Occipital lobe (tissue), 3 donors: ENCODE measurements at places on chromosomes 13 and 19.
A peak's percentile ranks its signal among the peaks of the same experiment; 100 is the strongest.

DNA sequence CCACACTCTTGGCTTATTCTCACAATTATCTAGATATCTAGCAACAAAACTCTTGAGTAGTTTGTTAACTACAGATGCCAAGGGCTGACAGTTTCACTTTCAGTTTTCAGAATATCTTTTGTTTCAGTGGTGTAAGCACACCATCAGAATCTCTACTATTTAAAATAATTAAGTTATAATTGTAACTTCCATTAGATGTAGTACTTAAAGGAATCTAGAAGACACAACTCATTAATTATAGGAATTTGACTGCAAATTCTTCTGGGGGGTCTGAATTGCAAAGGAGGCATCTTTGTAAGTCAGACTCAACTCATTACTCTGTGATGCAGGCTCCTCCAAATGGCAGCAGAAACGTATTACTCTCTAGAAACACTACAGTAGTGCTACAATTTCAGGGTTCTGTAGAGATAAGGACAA lies 44.9 kb upstream of the USPL1 start:
- DNase-seq: no peak

DNA sequence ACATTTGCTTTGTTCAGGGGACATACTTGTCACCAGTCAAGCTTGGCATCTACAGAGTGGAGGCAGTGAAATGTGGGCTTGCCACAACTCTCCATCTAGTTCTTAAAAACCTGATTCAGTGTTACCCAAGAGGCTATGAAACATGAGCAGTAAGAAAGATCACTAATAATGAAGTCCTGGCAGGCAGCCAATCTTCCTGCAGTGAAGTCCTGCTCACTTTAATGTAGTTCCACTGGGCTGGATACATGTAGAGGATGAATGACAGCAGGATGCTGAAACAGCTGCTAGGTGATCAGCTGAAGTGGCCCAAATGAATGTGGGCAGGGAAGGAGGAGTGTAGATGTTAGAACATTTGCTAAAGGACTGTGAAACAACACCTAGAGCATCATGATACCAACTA lies 1213.1 kb downstream of the OLFM4 start:
- DNase-seq: no peak

- no peak for DNase-seq
These were observed 24.5 kb downstream of the RDH8 start for GRCh38 chr19:10037809-10038208.

GRCh38 chr13:60788156-60788829 lies 391.3 kb downstream of the TDRD3 start:
- DNase-seq: no peak

DNA sequence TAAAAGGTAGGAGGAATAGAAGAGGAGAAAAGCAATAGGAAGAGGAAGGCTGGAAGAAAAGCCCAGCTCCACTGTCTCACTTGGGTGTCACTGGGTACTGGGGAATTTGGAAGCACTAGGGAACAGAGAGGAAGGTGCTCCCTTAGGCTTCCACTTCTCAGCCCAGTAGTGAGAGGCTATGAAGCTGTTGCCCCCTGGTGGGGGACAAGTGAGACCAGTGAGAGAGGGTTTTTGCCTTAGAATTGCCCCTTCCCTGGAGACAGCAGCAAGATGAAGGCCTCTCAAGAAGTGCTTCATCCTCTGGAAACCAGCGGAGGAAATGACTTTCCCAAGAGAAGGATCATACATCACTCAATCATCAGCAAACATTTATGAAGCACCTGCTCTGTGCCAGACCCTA lies 4.7 kb upstream of the ZNF606 start:
- no peak for DNase-seq

- DNase-seq: no peak
These were observed 542.3 kb upstream of the ATXN8OS start for GRCh38 chr13:69565334-69565733.

GRCh38 chr19:3367628-3368440 lies 1.5 kb downstream of the NFIC start:
- DNase-seq: no peak

DNA sequence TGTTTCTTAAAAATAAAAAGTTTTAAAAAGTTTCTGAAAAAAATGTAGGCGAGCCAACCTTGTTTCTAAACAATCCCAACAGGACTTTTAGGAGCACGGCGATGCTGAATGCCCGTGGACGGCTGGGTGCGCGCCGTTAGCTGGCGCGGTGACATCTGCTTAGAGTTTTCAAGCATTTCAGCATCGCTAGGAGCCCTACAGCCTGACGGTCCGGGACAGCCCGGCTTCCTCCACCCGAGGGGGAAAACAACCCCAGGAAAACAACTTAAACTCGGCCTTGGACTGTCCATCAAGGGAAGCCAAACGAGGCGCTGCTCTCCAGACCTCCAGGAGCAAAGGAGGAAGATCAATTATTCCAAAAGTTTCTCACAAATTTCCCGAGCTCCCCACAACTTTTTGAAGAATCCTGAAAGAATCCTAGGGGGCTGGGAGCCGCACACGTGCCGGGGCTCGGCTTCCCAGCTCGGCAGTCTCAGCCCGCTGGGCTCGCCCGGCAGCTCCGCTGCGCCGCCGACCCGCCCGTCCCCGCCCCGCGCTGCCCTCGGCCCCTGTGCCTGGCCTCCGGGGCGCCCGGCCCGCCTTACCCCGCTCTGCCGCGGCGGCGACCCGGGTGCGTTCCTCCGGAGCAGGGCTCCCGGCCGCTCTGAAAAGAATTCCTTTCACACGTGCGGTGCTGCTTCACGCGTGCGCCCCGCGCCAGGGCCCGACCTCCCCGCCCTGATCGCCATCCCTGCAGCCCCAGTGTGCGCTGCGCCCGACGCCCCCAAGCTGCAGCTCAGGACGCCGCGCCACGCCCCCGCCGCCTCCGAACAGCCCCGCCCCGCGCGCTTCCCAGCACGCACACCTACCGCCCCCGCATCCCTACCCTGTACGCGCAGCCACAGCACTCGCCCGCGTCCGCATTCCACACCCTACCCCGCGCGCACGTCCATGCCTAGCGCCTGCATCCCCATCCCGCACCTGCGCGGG lies at the start of gene GJA3:
Gene GJA3 (minus strand): TSS at position 747 of the 969 bp plus-strand sequence. CDS start 17,764 bp downstream, outside the sequence.
- no peak for DNase-seq

- no peak for DNase-seq
These were observed 45.1 kb downstream of the OLFM4 start for GRCh38 chr13:53073711-53074110.

DNA sequence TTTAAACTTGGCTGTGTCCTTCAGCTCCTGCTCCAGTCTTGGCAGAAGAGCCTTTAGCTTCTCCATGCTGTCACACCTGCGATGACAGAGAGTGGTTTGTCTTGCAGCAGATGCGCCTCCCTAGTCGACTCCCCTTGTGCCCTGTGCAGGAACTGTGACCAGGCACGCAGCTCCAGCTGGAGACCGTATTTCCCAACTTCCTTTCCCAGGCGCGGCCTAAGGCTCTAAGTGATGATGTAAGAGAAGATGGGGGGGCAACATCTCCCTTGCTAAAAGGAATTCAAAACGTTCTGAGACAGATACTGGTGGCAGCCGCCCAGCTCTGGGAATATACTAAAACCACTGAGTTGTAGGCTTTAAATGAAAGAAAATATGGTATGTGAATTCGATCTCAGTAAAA lies 16.3 kb downstream of the DCUN1D2 start:
- DNase-seq: no peak

- no peak for DNase-seq
These were observed 12.0 kb downstream of the FPR1 start for GRCh38 chr19:51739466-51740213.

DNA sequence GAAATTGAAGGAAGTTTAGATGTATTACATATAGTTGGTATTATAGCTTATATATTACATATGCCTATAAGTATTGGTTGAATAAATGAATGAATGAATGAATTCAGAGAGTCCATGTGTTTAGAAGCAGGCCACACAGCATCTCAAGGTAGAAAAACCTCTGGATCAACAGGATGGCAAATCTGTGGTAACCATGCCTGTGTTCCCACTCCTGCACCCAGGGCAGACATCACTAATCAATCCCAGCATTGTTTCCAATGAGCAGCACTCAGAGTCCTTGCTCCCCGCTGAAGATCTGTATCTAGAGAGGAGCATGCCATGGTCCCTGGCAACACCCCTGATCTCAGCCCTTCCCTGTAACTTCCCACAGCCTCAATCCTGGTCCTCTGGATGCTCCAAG lies 944 bp downstream of the CEACAM19 start:
- DNase-seq: no peak

DNA sequence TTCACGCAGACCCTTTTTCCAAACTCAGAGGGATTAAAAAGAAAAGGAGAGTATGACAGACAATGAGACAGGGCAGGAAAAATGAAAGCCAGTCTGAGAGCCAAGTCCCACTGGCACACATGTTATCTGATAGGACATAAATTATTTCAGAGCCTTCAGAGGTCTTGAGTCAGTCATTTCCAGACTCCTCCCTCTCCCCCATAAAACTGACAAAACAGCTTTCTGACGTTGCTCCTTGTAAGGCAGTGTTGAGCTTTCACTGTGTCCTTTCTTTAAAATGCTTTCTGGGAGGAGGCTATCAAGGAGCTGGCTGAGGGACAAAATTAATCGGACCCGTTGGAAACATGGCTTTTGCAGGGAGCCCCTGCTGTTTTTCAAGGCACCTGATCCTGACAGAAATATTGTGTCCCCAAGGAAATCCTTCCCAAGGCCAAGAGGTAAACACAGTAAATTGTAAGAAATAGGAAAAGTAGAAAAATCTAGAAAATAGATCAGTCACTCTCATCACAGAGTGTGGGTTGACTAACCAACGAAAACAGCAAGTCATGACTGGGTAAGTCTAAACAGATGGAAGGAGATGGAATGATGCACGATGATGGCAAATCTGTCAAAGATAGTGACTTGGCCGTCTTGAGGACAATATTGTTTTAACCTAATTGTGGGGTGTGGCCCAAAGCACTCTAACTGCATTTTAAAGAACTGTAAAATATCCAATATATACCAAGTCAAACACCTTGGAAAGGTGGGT lies 89.7 kb downstream of the DCT start:
- DNase-seq: no peak

DNA sequence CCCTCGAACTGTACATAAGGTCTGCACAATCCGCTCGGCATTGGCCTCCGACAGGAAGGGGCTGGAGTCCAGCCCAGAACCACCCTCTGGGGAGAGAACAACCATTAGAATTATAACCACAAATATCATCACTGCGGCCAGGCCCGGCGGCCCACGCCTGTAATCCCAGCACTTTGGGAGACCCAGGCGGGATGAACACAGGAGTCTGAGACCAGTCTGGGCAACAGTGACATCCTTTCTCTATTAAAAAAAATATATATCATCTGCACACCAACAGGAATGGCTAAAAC lies 11.4 kb downstream of the COQ8B start:
- DNase-seq: no peak

GRCh38 chr13:52411629-52412028 lies 5.7 kb upstream of the THSD1 start:
- DNase-seq: no peak

DNA sequence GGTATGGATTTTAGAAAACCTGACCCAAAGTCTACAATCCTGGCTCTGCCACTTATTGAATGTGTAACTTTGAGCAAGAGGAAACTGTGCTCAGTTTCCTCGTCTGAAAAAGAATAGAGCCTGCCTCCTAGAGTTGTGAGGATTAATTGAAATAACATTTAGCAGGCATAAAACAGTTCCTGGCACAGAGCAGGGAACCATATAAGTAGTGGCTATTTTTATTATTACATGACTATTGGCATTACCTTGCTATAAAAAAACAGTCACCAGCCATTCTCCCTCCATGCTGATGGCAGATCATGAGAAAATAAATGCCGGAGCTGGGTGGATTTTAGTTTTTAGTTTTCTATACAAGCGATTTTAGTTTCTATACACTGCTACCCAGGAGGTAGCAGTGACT lies 5.8 kb downstream of the DOCK9 start:
- no peak for DNase-seq

DNA sequence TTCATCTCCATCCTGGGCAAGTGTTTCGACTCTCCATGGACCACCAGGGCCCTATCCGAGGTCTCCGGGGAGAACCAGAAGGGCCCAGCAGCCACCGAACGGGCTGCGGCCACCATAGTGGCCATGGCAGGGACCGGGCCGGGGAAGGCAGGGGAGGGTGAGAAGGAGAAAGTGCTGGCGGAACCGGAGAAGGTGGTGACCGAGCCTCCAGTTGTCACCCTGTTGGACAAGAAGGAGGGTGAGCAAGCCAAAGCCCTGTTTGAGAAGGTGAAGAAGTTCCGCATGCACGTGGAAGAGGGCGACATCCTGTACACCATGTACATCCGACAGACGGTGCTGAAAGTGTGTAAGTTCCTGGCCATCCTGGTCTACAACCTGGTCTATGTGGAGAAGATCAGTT lies 4.7 kb upstream of the MAP2K7 start:
- no peak for DNase-seq

DNA sequence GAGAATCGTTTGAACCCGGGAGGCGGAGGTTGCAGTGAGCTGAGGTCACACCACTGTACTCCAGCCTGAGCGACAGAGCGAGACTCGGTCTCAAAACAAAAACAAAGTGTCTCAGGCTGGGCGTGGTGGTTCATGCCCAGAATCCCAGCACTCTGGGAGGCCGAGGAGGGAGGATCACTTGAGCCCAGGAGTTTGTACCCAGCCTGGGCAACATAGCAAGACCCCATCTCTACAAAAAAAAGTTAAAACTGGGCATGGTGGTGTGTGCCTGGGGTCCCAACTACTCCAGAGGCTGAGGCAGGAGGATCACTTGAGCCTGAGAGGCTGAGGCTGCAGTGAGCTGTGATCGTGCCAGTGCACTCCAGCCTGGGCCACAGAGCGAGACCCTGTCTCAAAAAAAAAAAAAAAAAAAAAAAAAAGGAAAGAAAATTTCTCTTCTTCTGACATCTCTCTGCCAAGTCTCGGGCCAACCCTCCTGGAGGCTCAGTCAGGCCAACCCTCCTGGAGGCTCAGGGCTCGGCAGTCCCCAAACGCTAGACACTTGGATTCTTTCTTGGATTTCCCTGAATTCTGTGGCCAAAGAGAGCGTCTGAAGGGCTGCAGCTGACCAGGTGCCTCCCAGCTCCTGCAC lies 26.3 kb downstream of the ARID3A start:
- no peak for DNase-seq

GRCh38 chr19:47414469-47414868 lies 4.9 kb downstream of the MEIS3 start:
- DNase-seq: peak; percentile 51

DNA sequence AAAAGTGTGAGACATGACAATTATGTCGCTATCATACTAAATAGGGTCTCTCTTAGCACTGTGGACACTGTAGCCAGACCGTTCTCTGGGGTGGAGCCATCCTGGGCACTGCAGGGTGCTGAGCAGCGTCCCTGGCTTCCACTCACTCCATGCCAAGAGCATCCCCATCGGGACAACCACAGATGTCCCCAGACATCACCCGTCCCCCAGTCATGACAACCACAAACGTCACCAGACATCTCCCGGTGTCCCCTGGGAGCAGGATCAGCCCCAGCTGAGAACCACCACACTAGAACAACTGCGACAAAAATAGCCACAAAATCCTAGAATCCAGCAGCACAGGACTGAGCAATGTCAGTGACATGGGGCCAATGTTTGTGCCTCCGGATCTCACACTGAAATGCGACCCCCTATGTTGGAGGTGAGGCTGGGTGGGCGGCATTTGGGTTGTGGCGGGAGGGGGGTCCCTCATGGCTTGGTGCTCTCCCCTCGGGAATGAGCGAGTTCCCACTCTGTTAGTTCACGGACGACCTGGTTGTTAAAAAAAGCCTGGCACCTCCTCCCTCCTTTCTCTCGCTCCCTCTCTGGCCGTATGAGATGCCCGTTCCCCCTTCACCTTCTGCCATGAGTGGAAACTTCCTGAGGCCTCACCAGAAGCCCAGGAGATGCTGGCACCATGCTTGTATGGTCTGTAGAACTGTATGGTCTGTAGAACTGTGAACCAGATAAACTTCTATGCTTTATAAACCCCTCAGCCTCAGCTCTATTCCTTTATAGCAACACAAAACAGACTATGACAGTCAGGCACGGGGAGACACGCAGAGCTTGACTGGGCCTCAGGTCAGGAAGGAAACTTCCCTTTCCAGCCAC lies 93.9 kb downstream of the GADD45B start:
- DNase-seq: no peak
